ENCODE measurements at places on chromosomes 12 and 14.

GRCh38 chr12:118164798-118165486 lies 29.0 kb downstream of the PEBP1 start:
- DNase-seq: no peak

DNA sequence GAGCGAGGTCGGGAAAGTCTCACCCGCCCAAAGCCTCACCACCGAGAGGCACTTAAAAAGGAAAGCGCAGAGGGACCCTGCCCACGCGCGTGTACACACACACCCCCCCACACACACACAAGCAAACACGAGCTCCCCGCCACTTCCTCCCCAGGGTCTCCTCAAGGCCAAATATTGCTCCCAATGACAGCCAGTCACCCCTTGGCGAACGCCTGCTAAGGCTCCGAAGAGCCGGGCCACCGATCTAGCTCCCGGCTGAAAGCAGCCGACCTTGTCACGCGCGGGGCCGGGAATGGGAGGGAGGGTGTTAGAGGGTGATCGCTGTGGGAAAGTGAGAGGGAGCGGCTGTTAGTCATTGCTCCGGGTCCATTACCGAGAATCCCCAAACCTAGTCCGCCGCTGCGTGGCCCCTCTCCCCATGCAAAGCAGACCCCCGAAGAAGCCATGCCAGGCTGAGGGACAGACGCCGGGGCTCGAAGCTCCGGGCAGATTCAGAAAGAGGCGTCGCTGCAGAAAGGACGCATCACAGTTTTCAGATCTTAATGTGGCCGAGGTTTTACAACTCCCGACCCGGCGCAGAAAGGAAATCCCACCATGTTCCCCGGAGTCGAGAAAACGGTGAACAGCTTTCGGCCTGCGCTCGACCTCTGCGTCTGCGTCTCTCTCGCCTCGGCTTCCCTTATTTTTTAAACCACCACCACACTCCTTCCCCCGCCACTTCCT lies 2.6 kb downstream of the BMP4 start:
- DNase-seq: peak; percentile 69

GRCh38 chr12:2341051-2341751 lies 288.4 kb downstream of the CACNA1C start:
- DNase-seq: no peak

GRCh38 chr14:28661171-28661772 lies 105.3 kb upstream of the FOXG1 start:
- DNase-seq: no peak

GRCh38 chr14:70011098-70011497 lies 131.9 kb downstream of the SMOC1 start:
- DNase-seq: no peak

DNA sequence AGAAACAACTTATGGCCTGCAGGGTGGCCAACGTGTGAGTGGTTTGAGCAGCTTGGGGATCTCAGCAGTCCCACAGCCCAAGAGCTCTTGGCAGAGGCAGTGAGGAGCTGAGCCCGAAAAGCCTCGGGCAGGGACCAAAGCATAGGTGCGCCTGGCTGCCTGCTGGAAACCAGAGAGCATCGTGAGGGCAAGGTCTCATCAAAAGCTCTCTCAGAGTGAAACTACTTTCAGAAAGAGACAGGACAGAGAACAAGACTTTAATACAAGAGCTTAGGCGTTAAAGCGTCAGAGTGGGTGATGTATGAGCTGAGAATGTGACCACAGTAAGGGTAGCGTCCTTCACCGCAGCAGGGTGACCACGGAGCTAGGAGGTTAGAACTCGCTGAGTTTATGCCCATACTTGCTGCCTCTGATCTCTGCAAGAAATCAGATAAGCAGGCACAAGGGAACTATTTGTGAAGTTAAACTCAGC lies 30.8 kb downstream of the LGMN start:
- no peak for DNase-seq

DNA sequence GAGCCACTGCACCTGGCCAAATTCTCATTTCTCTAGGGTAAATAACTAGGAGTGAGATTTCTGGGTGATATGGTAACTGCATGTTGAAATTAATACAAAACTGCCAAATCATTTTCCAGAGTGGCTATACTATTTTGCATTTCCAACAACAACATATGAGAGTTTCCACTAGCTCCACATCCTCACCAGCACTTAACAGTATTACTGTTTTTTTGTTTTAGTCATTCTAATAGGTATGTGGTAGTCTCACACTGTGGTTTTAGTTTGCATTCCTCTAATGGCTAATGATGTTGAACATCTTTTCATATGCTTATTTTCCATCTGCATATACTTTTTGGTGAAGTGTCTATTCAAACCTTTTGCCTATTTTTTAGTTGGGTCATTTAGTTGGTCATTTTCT lies 5.8 kb upstream of the ZFP36L1 start:
- DNase-seq: no peak

DNA sequence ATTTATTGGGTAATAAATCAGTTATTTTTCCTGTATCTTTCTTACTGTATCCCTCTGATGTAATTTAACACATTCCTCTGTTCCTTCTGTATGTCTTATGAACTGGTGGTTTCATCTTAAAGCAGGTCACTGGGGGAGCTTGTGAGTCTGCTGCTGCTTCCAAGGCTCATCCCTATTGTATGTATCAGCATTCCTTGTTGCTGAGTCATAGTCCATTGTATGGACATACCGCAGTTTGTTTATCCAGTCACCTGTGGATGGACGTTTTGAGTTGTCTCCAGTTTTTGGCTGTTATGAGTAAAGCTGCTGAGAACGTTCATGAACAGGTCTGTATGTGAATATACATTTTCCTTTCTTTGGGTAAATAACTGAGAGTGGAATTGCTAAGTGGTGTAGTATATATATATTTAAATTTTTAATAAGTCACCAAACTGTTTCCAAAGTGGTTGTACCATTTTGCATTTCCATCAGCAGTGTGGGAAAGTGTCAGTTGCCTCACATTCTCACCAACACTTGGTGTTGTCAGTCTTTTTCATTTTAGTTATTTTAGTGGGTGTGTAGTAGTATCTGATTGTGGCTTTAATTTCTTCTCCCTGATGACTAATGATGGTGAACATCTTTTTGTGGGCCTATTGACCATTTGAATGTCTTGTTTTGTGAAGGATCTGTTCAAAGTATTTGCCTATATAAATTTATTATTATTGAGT lies 82.7 kb downstream of the BEGAIN start:
- no peak for DNase-seq

- DNase-seq: no peak
These were observed 379.8 kb downstream of the NAV3 start for GRCh38 chr12:78210506-78210860.

GRCh38 chr12:52260361-52261207 lies 13.9 kb upstream of the KRT86 start:
- DNase-seq: peak; percentile 11

GRCh38 chr12:67147447-67147846 lies 121.7 kb upstream of the CAND1 start:
- DNase-seq: no peak

DNA sequence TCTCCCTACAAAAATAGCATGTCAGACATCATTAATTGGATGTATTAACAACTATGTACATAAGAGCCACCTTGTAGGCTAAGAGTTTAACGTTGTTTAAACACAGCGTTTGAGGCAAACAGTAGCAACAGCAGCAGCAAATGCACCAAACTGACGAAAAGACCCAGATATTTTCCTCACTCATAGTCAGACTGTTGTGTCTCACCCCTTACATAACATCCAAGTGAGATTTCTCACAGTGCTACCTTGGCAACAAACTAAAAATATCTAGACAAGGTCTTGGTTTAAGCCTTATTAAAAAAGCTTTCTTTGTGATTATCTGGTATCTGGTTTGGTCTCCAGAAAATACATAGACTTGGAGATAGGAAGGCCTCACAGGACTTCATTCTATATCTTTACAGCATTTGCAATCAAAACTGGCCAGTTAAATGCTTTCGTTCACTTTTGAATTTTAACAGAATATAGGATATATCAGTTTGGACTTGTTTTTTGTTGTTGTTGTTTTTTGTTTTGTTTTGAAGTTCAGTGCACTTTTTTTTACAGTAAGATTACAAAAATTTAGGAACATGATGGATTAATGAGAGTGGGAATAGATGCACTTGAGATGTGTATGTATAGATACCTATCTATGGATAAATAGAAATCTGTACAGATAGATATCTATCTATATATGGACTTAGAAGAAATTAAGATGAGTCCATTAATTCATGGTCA lies 4.1 kb downstream of the BHLHE41 start:
- no peak for DNase-seq

DNA sequence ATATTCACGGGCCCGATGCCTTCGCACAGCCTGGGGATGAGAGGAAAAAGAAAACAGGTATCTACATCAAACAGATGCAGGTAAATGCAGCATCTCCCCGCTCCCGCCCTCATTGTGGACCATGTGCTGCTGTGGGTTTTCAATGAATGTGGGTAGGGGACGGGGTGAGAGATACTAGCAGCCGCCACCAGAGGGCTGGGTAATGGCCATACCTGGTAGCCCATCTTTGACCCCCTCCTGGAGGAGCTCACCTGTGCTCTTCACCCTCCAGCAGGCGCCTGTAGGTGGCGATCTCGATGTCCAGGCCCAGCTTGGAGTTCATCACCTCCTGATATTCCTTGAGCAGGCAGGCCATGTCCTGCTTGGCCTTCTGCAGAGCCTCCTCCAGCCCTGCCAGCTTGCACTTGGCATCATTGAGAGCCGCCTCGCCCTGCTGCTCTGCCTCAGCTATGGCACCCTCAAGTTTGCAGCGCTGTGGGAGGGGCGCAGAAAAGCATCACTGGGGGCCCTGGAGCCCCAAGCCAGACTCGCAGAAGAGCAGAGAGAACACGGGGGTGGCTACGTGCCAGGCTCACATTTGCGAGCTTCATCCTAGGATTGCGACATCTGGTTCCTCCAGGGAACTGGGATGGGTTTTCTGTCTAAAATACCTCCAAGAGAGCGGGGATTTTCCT lies 10.2 kb downstream of the KRT82 start:
- DNase-seq: no peak

- peak; percentile 34 for DNase-seq
These were observed 18.6 kb upstream of the RIN3 start for GRCh38 chr14:92495027-92495426.

DNA sequence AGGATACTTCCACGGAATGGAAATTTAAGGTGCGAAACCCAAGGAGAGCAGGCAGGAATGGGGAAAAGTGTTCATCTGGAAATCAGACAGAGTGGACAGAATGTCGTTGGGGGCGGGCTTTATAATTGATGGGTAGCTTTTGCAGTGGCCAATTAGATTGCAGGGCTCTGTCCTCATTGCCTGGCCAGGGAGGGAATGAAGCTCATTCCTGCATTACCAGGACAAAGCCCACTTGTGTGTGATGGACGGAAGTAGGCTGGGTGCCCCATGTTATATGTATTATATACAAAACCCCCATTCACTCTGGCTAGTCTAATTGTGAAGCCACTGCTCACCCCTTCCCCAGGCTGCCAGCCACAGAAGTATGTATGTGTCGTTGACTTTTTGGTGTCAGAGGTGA lies 23.6 kb downstream of the ZNF664 start:
- DNase-seq: no peak

GRCh38 chr14:22872833-22873520 lies 1.4 kb downstream of the LRP10 start:
- DNase-seq: no peak

DNA sequence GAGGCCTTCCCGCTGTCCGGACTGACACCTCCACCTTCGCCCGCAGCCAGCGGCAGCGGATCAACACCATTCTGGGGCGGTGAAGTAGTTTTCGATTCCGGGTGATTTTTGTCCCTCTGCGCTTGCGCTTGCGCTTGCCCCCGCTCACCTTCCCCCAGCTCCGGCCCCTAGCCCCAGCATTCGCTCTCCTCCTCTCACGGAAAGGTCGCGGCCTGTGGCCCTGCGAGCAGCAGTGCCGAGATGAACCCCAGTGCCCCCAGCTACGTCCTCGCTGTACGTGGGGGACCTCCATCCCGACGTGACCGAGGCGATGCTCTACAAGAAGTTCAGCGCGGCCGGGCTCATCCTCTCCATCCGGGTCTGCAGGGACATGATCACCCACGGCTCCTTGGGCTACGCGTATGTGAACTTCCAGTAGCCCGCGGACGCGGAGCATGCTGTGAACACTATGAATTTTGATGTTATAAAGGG lies 22.7 kb upstream of the SRGAP1 start:
- DNase-seq: no peak

DNA sequence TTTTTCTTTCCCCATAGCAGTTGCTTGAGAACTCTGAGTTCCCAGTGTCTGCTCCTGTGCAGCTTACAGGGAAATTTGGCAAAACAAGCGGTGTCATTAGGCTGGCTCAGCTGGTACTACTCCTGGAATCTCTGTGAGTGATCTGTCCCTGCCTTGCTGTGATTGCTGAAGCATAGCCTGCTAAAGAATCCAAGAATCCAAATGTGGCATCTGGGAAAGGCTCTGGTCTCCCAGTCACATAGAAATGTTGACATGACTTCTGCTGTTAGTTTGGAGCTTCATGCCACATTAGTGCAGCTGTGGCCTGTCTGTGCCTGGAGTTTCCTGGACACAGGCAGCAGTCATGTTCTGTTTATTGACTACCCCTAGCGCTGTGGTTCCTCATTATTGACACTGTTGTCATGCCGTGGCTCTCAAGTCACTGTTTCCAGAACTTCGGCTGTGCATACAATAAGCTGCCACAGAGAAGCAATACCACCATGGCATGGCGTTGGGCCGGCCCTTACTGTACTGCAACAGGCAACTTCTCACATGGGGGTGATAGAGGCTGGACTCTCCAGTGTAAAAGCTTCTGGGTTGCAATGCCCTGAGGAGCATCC lies 166.8 kb downstream of the MYRFL start:
- DNase-seq: no peak
